ENCODE measurements at places on chromosomes 6 and 20.

GRCh38 chr6:34834789-34835518, 43.1 kb downstream of the BLTP3A start:
- H3K36me3 ChIP-seq, result peaks cover 22% of the 10 kb centered on the region
- H3K27me3 ChIP-seq, result no peaks in the 10 kb centered on the region
- H3K27ac ChIP-seq, result no peak overlapping the region

DNA sequence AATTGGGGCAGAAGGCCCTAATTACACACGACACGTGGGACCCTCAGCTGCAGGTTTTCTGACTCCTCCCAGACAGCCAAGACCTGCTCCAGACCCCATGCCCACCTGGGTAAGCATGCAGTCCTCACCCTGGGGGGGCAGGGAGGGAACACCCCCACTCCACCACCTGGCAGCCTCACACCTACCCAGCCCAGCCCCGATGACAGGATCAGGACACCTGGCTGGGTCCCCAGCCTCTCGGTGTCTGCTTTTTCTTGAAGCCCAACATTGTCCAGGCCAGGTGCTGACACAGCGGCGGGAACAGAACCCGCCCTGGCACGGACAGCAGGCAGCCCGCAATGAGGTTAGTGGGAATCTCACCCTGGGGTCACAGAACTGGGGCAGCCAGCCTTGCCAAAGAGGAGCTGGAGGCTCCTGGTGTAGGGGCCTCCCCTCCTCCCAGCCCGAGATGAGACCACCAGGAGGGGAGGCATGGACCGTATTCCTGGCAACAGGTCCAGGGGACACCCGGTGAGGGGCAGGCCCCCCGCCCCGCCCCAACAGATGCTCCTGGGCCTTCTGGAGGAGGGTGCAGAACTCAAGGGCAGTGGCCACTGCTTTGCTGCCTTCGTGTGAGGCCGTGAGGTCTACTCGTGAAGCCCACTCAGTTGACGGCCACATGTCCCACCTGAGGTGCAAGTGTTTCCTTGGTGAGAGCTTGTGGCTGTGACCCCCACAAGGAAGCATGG, 103.8 kb downstream of the DLL1 start:
- no peaks in the 10 kb centered on the region for H3K27me3 ChIP-seq
- no peak overlapping the region for H3K27ac ChIP-seq
- no peak for DNase-seq
- H3K4me3 ChIP-seq, result no peak overlapping the region
- H3K36me3 ChIP-seq, result no peaks in the 10 kb centered on the region

- DNase-seq, result no peak
- H3K27me3 ChIP-seq, result peaks cover 12% of the 10 kb centered on the region
- no peaks in the 10 kb centered on the region for H3K36me3 ChIP-seq
- H3K4me3 ChIP-seq, result no peak overlapping the region
These were observed 99.1 kb upstream of the PRDM1 start for GRCh38 chr6:105986998-105987397.

- no peaks in the 10 kb centered on the region for H3K27me3 ChIP-seq
- no peak for DNase-seq
- no peak overlapping the region for H3K4me3 ChIP-seq
- no peaks in the 10 kb centered on the region for H3K4me1 ChIP-seq
These were observed 35.7 kb downstream of the TFAP2C start for GRCh38 chr20:56664796-56665195.

DNA sequence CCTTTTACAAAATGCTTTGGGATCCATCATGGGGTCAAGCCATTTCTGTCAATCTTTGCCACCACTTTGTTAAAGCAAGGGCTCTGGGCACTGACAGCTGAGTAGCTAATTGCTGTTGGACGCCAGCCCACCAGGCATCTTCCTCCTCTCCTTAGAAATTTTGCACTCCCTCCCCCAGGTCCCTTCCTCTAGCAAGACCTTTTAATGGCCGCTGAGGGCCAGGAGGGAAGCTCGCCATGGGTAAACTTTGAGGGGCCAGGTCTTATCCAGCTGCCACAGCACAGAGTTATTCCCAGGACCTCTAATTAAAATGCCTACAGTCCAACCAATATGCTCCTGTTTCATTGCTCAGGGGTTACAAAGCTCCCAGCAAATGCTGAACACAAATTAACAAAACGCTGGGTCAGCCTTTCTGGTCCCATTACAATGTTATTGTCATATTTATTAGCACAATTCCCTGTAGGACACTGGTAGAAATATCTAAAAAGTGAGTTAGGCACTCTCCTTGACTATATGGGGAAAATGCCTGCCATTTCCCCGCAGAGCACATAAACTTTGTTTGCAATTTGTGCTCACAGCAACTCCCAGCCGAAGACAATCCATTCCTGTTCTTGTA, 16.8 kb downstream of the SCML4 start:
- no peak overlapping the region for H3K4me3 ChIP-seq
- no peak overlapping the region for H3K27ac ChIP-seq
- no peaks in the 10 kb centered on the region for H3K36me3 ChIP-seq
- DNase-seq, result no peak
- peaks cover 25% of the 10 kb centered on the region for H3K4me1 ChIP-seq
- H3K27me3 ChIP-seq, result no peaks in the 10 kb centered on the region

- H3K27me3 ChIP-seq, result no peaks in the 10 kb centered on the region
- H3K4me1 ChIP-seq, result no peaks in the 10 kb centered on the region
- H3K4me3 ChIP-seq, result no peak overlapping the region
- DNase-seq, result no peak
These were observed 315.1 kb downstream of the UBE3D start for GRCh38 chr6:82750556-82750955.

- DNase-seq, result no peak
- no peaks in the 10 kb centered on the region for H3K4me1 ChIP-seq
- no peak overlapping the region for H3K27ac ChIP-seq
- H3K27me3 ChIP-seq, result peaks cover 1% of the 10 kb centered on the region
- H3K36me3 ChIP-seq, result no peaks in the 10 kb centered on the region
These were observed 15.2 kb upstream of the ROS1 start for GRCh38 chr6:117440706-117441525.

GRCh38 chr6:75268988-75269354, 15.6 kb downstream of the TMEM30A start:
- DNase-seq, result no peak
- H3K27ac ChIP-seq, result no peak overlapping the region
- H3K36me3 ChIP-seq, result no peaks in the 10 kb centered on the region
- H3K27me3 ChIP-seq, result no peaks in the 10 kb centered on the region
- H3K4me1 ChIP-seq, result no peaks in the 10 kb centered on the region
